Activated CD8-positive, alpha-beta memory T cell treated with anti-CD3 and anti-CD28 coated beads for 48 hours (primary cell): ENCODE measurements at places on chromosomes 11 and 22.

DNA sequence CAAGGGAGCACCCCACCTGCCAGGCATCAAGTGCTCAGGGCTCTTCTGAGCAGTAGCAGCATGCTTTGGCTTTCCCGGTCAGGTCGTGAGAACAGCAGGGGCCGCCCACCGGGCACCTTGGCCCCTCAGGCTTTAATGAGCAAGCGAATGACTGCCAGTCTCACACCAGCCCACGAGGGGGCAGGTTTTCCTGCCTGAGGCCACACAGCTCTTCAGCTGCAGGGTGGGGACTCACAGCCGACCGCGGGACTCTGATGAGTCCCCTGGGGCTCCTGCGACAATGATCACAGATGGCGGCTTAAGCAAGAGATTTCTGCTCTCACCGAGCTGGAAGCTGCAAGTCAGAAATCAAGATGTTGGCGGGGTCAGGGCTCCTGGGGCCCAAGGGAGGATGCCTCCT, 14.3 kb upstream of the FGF19 start:
- DNase-seq: no peak

- no peak for DNase-seq
These were observed 2.4 kb upstream of the ATL3 start for GRCh38 chr11:63673579-63673978.

DNA sequence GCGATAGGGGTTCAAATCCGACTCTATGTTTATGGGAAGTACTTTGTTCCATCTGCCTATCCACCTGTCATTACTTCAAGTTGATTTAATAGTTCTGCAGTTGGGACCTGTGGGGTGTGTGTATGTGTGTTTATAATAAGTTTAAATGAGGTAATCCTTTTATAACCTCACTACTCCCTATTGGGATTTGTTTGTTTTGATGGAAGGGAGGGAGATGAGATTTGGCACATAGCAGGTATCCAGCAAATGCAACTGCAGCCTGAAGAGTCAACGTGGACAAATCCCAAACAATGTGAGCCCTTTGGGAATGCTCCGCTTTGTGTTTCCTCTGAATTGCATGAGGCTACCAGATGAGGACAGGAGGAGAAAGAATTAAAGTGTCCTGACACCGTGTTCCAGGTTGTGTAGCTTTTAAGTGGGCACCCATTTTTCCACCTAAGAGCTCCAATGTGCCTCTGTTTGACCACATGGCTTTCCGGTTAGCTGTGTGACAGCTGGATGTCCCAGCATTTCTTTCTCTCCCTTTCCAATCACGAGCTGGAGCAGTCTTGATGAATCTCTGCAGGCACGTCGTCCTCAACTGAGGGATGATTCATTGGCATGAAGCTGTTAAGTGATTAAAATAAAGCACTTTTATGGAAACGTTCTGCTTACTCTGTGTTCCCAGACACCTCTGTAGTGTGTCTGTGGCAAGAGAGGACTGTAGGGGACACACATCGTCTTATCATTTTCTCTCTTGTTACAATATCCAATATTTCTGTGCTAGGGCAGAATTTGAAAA, 610.7 kb downstream of the NTM start:
- no peak for DNase-seq

- DNase-seq: no peak
These were observed 18.2 kb downstream of the LIMK2 start for GRCh38 chr22:31230155-31230870.

DNA sequence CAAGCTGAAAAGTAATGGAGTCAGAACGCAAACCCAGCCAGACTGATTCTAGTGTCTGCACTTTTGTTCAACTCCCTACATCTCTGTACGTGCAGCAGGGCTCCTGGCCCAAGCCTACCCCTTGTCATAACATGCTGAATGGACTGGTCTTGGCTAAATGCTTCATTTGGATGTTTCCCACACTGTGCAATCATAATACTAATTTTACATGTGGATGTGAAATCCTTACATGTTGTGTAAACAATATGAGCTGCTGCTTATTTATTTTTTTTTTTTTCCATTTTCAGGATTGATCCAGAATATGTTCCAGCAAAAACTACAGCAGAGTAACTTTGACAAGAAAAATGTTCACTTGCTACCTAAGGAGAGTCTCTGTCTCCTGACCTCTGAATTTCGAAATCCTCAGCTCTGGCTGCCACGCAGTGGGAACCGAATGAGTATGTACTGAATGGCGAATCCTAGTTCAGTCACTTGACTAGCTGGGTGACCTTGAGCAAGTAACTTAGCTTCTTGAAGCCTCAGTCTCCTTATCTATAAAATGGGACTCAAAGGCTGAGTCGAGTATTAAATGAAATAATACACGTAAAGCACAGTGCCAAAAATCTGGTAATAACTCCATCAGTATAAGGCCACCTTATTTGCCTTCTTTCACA, 133.4 kb downstream of the EHF start:
- no peak for DNase-seq

DNA sequence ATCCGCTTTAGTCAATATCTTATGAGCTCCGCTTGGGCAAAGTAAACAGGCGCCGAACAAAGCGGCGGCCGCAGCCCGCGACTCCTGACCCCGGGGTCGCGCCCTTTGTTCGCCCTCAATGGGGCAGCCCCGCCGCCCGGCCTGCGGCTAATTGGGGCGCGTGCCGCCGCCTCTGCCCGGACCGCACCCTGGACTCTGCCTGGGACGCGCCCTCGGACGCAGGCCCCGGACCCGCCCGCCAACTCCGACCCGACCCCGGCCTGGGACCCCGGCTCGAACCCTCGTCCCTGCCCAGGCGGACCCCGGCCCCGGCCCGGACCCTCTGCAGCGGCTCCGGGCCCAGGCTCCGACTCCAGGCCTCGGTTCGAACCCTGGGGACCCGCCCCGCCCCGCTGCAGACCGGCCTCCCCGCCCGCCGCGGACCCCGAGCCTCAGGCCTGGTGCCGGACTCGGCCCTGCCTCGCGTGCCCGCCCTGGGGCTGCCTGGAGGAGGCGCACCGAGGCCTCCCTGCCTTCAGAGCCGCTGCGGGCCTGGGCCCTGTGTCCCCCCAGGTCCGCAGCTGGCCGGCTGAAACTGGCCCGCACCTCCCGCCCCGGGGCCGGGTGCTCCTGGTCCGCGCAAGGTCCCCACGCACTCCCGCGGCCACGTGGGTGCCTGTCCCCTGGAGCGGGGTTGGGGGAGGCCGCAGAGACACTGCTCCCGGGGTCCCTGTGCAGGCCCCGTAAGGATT, 84.7 kb upstream of the WNT7B start:
- DNase-seq: no peak

GRCh38 chr11:403761-404431, 9.9 kb downstream of the PKP3 start:
- DNase-seq: no peak

GRCh38 chr11:124085583-124085982, 29.7 kb upstream of the VWA5A start:
- no peak for DNase-seq

GRCh38 chr11:8681837-8682302, 595 bp downstream of the TRIM66 start:
- DNase-seq: no peak

DNA sequence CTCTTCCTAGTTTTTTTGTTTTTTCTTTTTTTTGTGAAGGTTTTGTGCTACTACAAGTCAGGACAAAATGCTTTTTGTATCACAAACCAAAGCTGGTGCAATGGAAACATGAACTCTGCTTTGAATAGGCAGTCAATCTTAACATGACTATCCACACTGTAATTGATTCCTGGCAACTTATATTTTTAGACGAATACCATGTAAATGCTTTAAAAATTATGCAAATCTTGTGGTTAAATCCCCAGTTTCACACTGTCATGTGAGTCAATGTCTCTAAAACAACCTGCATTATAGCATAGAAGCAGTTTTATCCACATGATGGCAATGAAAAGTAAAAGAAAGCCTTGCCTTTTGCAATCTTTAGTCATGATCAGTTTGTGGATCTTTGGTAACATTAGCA, 8.9 kb downstream of the TRPC6 start:
- no peak for DNase-seq

- no peak for DNase-seq
These were observed 227.0 kb downstream of the GRIK4 start for GRCh38 chr11:120738516-120739046.

DNA sequence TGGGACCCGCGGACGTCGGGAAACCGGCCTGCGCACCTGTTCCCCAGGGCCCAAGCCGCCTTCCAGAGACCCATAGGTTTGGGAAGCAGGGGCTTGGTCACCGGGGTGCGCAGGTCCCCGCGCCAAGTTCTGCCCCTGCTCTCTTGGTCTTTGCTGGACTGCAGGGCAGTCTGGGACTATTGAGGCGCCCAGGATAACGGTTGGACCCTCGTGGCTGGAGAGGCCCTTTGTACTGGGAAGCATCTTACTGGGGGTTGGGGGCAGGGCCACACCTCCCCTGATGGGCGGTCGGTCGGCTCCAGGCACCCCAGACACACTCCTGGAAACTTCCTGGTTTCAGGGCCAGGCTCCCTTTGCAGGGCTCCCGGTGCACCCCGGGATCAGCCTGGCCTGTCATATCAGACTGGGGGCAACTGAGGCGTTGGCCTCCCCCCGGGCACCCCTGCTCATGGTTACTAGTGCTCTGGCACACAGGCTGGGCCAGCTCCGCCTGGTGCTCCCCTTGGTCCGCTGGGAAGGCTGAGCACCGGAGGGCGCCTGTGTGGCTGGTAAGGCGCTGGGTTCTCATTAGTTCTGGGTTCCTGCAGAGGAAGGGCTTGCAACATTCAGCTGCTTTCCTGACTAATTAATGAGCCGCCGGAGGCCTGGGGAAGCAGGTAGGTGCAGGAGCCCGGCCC, 1250.5 kb downstream of the BRD1 start:
- DNase-seq: no peak
